ENCODE measurements at places on chromosomes 4 and X. TPM values are rescaled to one million over a fixed set of nuclear protein-coding genes. Genes with fewer than 3 reads are reported as not detected.
A peak's percentile ranks its signal among the peaks of the same experiment; 100 is the strongest.

DNA sequence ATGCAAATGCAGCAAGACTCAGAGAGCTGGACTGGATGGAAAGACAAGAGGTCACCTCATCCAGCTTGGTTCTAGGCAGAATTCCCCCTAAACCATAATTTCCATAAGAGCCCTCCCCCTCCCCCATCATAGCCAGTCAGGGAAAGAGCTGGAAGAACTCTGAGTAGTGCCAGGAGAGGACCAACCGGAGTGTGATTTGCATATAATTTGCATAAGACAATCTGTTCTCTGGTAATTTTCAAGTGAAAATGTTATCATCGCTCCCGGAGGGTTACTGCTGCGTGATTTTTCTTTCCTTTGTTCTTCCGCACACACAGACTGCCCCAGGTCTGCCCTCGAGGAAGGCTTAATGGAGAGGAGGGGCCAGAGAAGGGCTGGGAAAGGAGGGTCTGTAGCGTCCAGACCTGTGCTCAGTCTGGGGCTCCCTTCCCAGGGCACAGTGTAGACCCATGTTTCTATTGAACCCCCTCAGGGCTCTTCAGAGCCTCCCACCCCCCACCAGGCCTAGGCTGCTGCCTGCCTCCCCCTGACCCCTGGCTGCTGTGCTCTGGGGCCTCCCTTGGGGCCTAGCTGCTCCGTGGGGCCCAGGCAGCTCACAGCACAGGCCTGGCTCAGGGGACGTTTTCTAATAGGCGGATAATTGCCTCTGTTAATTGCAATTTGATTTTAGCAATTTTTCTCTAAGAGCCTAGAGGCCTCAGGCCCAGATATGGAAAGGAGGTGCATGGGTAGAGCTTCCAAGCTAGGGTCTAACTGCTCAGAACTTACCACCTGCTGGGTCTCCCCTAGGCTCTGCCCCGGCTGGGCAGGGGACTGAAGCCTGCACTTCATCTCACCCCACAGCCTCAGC is 90.4 kb upstream of the PJA1 start:
- H3K27ac ChIP-seq, result no peak overlapping the region
- no peaks in the 10 kb centered on the region for H3K27me3 ChIP-seq
- no peak for DNase-seq
- H3K4me1 ChIP-seq, result no peaks in the 10 kb centered on the region

DNA sequence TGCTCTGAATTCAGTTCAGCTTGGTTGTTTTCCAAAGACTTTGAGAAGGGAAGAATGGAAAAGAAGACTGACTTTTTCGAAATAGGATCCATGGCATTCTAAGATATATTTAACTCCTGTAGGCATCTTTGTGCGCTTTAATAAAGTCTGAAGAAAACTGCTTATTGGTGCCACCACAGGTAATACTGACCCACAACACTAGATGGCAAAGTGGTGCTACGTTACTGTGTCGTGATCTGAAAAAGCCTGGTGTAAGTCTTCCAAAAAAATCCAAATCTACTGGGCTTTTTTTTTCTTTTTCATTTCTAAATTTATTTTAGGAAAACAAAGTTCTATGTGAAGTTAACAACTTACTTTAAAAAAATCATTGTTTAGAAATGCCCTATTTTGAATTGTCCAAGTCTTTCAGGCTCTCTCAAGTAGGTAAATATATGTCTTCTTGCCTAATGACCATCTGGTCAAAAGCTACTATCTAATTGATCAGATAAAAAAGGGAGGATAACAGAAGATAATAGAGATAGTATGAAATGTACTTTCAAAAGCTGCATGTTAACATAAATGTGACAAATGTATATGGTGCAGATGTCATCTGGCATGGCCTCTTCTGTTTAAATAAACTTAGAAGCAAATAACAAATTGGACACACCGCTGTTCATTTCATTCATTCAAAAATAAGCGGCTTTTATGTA is 47.0 kb upstream of the MID1IP1 start:
- H3K4me3 ChIP-seq, result no peak overlapping the region
- H3K27ac ChIP-seq, result no peak overlapping the region
- H3K4me1 ChIP-seq, result no peaks in the 10 kb centered on the region

GRCh38 chr4:2700031-2700430 is 56.1 kb downstream of the TNIP2 start:
- H3K4me1 ChIP-seq, result no peaks in the 10 kb centered on the region
- no peak overlapping the region for H3K4me3 ChIP-seq
- H3K36me3 ChIP-seq, result peaks cover 36% of the 10 kb centered on the region
- no peak overlapping the region for H3K27ac ChIP-seq
- H3K27me3 ChIP-seq, result no peaks in the 10 kb centered on the region

DNA sequence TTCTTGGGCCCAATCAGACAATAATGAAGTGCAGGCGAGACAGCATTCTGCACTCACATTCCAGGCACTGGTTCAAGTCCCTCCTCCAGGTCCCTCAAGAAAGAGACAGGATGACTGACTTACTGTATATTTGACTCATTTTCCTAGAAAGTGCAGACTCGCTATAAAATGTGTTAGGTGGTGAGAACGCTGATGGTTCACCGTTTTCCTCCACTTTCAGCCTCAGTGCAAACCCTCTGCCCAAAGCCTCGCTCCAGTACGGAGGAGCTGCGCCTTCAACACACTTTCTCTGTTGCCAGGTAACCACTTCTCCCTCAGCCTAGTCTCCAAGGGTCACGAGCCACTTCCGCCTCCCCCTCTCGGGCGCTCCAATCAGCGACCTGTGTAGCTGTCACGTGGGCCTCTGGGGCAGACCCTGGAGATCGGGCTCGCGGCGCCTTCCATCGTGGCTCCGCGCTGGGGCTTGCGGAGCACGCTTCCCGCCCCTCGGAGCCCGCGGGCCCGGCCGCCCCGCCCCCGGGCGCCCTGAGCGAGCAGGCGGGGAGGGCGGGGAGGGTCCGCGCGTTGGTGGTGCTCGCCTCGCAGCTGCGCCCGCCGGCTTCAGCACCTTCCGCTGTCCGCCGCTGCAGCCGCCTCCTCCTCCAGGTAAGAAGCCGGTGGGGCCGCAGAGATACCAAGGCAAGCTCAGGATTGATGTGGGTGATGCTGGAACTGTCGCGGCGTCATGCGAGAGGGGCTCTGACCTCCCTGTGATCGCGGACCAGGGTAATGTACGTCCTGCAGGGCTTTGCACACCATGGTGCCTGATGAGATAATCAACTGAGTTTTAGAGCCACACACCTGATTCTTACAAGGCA is at the start of gene WDR17:
WDR17 (plus strand) TSS at position 407 of the 857 bp plus-strand sequence. CDS start 45,740 bp downstream, outside the sequence.
- peak within 1 kb of the TSS; percentile 49 for H3K4me3 ChIP-seq
- H3K27me3 ChIP-seq, result no peaks in the 10 kb centered on the region
- DNase-seq, result peak; percentile 7
- peaks cover 6% of the 10 kb centered on the region for H3K4me1 ChIP-seq
- no peaks in the 10 kb centered on the region for H3K36me3 ChIP-seq

- H3K27ac ChIP-seq, result no peak overlapping the region
- H3K27me3 ChIP-seq, result no peaks in the 10 kb centered on the region
- no peak overlapping the region for H3K4me3 ChIP-seq
- H3K4me1 ChIP-seq, result no peaks in the 10 kb centered on the region
Measured at GRCh38 chr4:186472948-186473347, 82.4 kb downstream of the MTNR1A start.

DNA sequence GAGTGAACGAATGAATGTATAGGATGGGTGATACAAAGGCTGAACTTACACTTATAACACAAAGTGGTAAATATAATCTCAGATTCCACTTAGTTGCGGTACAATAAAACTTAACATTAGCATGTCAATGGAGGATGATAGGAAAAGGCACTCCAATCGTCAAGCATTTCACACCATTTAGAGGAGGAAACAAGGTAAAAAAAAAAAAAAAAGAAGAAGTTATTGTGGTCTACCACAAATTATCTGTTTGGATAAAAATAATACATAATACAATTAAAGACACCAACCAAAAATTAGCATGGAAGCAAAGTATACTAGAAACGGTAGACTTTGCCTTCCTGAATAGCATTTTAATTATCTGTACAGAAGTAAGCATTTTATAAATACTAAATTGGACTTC is 205.5 kb downstream of the PPP3CA start:
- no peak for DNase-seq
- no peak overlapping the region for H3K27ac ChIP-seq
- no peaks in the 10 kb centered on the region for H3K4me1 ChIP-seq
- no peaks in the 10 kb centered on the region for H3K36me3 ChIP-seq
- no peak overlapping the region for H3K4me3 ChIP-seq

DNA sequence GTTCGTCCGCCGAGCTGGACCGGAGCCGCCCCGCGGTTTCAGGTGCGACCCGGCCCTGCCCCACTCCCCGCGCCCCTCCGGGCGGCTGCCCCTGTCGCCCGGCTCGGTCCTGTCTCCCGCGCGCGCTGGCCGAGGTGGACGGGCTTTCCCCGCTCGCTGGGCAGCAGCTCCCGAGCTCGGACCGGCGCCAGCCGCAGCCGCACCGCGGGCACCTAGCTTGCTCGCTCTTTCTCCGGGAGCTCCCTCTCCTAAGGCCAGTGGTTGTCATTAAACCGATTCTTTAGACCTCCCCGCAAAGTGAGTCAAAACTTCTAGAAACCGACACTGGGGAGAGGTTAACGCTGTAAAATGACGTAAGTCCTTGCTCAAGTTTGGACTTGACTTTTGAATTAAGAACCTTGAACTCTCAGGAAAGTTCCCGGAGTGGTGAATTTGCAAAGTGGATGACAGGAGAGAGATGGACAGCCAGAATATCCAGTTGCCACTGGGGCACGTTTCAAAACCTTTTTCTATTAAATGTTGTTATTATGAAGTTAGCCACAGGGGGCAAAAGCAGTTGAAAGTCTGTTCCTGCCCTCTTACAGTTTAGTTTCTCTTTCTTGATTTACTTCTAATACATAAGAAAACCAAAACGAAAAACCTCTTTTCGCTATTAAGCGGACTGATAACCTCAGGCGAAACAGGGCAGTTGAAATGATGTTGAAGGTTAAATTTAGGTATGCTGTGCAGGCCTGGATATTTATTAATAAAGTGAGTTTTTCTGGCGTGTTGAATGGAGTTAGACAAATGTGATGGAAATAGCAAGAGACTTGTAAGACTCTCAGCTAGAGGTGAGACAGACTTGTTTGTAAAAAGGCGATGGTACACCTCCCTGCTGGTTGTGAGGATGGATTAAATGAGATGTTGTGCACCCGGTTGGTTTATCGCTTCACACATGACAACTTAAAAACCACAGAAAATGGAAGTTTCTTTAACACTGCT is 847 bp downstream of the PI4K2B start:
- no peaks in the 10 kb centered on the region for H3K27me3 ChIP-seq
- peak overlapping the region; percentile 70 for H3K27ac ChIP-seq
- peak; percentile 25 for DNase-seq

DNA sequence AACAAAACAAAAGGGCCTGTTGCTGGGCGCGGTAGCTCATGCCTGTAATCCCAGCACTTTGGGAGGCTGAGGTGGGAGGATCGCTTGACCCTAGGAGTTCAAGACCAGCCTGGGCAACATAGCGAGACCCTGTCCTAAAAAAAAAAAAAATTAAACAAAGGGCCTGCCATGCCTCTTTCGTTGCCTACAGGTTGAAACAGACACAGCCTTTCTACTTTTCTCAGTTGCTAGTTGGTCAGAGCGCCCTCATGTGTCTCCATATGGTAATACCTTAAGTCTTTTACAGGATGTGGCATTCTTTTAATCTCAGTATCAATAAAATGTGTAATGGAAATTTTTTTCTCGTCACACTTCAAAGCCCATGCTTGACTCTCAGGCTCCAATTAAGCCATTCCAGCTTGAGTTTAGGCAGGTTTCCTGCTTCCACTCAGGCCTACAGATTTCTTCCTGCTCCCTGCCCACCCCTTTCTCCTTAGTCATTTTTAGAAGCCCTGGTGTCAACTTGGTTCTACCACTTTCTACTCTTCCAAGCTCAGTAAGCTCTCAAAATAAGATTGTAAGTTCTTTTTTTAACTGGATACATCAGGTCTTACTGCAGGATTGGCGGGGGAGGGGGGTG is 4.6 kb upstream of the SOWAHD start:
- H3K27me3 ChIP-seq, result no peaks in the 10 kb centered on the region
- peaks cover 43% of the 10 kb centered on the region for H3K4me1 ChIP-seq
- no peaks in the 10 kb centered on the region for H3K36me3 ChIP-seq
- peak; percentile 78 for DNase-seq
- no peak overlapping the region for H3K4me3 ChIP-seq

DNA sequence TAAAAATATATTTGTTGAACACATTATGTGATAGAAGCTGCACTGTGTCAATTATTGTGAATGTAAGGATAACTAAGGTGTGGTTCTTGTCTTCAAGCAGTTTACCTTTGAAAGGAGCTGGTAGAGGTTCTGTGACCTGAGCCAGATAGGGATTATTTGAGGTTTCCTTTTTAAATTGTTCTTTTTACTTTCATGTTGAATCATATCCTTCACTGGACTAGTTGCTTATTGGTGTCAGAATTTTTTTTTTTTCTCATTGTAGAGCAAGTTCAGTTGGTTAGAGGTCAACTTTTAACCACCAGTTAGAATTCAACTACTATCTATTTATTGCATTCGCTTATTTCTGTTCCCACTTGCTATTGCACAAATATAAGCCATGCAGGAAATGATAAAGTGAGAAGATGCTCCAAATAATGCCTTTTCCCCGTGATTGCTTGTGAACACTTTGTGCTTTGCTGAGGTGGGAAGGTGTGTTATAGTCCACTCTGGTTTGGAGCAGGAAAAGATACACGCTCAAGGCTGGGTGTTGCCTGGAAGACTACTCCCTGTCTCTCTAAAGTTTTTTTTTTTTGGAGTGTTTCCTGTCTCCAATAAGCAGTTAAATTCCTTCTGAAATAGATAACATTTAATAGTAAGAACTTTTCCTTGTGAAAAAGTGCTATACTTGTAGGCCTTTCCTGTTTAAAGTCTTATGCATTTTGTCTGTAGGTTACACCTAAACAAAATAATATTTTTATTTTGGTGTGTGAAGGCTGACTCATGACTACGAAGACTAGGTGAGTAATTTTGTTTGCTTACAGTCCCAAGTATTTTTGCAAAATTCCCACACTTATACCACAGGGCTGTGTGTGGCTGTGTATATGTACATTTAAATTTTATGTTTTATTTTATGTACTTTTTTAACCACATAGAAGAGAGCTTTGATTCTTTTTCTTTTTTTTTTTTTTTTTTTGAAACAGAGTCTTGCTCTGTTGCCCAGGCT is 83.8 kb upstream of the LCORL start:
- no peak overlapping the region for H3K27ac ChIP-seq
- no peaks in the 10 kb centered on the region for H3K27me3 ChIP-seq
- DNase-seq, result no peak
- H3K36me3 ChIP-seq, result no peaks in the 10 kb centered on the region
- no peaks in the 10 kb centered on the region for H3K4me1 ChIP-seq
- H3K4me3 ChIP-seq, result no peak overlapping the region

GRCh38 chr4:8470451-8471024 is 30.0 kb downstream of the TRMT44 start:
- H3K36me3 ChIP-seq, result peaks cover 4% of the 10 kb centered on the region
- no peak for DNase-seq
- H3K4me3 ChIP-seq, result no peak overlapping the region
- no peak overlapping the region for H3K27ac ChIP-seq

GRCh38 chr4:16026160-16026761 is 57.6 kb downstream of the PROM1 start:
- no peaks in the 10 kb centered on the region for H3K36me3 ChIP-seq
- no peak overlapping the region for H3K27ac ChIP-seq
- H3K27me3 ChIP-seq, result no peaks in the 10 kb centered on the region
- H3K4me3 ChIP-seq, result no peak overlapping the region

The FOXP3 gene
- total RNA-seq, result 11.2 TPM
